ENCODE measurements at places on chromosomes 3 and 15.

GRCh38 chr3:40869013-40869412 is 330.3 kb upstream of the CTNNB1 start:
- DNase-seq = no peak

GRCh38 chr15:69988541-69989225 is 109.0 kb downstream of the TLE3 start:
- DNase-seq = no peak

DNA sequence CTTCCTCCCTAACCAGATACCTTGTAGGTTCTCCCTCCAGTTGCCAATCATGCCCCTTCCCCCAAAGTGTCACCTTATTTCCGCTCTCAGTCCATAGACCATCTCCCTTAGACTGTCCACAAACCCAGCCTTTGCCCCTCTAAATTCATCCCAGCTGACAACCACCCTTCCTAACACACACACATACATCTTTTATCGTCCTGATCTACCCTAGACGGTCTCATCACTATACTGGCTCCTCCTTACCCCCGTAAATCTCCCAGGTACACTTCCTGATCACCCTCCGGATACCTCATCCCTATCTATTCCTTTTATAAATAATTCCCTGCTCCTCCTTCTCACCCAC is 828 bp downstream of the THOC7 start:
- DNase-seq = no peak

DNA sequence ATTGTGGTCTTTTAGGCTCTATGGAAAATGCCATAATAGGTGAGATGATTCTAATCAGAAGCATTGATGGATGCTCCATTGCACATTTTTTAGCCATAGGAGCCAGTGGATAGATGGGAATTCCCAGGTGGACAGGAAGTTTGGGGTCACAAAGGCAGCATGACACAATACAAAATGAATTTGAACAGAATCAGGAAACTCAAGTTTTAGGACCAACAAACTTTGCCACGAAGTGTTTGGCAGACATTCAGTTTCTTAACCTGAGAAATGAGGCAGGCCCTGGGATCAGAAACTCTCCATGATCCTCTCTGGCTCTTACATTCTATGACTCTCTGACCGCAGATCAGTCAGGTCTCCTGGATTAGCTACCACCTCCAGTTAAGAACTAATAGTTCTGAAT is 275.4 kb downstream of the TIGIT start:
- DNase-seq = no peak

DNA sequence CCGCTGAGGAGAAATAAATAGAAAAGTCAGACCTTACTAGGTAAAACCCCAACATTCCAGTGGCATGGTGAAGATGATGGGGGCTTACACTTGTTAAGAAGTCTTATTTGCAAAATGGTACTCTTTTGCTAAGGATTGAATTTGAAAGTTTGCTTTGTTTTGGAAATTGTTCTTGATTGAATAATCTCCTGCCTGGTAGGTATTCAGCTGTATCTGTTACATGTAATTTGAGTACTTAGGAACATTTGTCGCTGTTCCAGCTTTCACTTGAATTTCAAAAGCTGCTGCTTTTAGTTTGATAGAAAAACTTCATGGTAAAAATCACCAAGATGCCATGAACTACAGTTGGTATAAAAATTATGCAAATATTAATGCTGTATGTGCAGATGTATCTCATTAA is 44.6 kb downstream of the TFG start:
- no peak for DNase-seq

GRCh38 chr15:25541228-25541627 is 102.4 kb upstream of the UBE3A start:
- no peak for DNase-seq

DNA sequence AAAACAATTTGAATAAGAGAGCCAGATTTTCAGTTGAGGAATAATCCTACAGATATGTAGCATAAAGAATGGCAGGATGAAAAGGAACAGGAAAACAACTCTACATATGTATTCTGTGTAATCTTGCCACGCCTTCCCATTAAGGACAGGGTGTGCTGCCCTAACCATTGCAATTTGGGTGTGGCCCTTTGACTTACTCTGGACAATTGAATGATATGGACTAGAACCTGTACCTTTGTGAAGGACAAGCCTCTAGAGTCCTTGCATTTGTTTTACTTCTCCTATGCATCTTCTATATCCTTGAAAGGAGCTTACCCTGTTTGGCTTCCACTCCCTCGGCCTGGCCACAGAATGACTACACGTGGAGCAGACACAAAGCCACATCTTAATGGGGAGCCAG is 1261.6 kb upstream of the GBE1 start:
- no peak for DNase-seq

DNA sequence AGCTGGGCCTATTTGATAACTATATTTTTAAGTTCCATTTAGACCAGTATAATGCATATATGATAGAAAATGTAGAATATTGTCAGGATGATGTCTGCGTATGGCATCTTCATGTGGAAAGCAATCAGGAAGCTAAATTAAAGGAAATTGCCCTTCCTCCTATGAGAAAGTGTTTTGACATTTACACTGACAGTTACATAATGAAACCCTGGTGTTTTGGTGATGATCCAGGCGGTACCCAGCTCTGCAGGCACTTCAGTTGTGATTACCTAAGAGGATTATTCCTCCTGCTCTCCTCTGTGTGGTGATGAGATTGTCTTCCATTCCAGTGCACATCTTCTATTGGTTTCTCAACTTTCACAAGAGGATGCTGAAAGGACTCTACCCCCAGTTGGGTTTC is 126.5 kb upstream of the MITF start:
- no peak for DNase-seq

- no peak for DNase-seq
Measured at GRCh38 chr15:57406062-57406772, 29.9 kb downstream of the CGNL1 start.

DNA sequence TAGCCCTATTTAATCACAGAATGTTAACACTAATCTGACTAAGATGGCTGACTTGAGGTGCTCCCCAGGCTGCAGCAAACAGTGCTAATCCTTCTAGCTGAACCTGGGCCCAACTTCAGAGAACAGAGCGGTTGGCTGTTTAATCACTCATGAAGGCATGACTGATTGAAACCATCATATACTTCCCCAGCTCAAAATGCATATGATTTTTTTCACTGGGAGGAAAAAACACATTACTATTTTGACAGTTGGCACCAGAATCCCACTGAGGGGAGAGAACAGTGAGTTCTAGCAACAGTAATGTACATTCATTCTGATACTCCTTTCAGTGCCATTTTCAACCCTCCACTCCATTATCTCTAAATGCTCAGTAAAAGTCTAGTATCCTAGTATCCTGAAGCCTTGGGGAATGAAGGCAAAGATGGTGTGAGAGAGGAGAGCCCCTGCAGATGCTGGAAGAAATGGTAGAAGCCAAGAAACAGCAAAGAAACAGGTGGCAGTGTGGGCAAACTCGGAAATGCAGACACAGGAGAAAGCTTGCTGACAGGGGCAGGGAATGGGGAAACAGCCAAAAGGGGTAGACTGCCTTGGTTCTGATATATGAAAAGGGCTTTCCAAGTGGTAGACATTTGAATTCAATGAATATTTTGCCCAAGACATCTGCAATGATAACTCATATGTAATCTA is 34.4 kb upstream of the CASR start:
- no peak for DNase-seq

GRCh38 chr3:12458901-12459300 is 25.4 kb upstream of the TSEN2 start:
- no peak for DNase-seq

DNA sequence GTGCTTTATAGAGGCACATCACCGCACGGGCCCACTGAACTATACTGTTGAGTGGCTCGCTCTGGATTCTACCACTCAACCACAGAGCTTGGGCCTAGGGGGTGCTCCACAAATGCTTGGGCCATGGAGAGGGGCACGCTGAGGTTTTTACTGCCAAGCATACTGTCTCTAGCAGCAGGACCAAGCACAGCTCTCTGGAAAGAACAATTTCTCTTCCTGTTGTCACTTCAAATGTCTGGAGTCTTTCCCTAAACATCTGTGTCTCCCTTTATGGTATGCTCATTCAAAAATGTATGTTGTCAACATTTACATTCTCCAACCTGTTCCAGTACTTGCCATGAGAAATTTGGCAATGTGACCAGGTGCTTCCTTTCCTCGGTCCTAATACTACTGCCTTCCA is 114.7 kb upstream of the TPM1 start:
- DNase-seq = no peak

- DNase-seq = no peak
Measured at GRCh38 chr3:119222391-119222790, 18.3 kb downstream of the B4GALT4 start.

DNA sequence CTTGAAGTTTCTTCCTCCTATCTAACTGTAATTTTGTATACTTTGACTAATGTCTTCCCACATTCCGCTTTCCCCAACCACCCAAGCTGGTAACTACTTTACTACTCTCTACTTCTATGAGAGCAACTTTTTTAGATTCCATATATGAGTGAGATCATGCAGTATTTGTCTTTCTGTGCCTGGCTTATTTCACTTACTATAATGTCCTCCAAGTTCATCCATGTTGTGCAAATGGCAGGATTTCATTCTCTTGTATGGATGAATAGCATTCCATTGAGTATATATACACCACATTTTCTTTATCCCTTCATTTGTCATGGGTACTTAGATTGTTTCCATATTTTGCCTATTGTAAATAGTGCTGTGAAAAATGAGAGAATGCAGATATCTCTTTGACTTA is 78.5 kb upstream of the CCNL1 start:
- no peak for DNase-seq

DNA sequence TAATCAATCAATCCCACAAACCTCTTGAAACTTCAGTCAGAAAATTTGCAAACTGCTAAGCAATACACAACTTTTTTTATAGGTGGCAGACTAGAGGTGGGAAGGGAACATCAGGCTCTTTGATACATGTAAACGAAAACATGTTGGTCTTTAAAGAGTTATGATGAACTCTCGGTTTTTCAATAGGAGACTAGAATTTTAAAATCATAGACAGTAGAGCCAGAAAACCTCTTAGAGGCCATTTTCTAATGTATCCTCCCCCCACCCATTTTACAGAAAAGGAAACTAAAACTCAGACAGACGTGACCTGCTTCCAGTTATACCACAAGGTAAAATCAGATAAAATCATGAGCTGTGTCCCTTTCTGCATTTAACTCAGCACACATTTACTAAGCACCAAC is 179.1 kb upstream of the LPP start:
- no peak for DNase-seq

DNA sequence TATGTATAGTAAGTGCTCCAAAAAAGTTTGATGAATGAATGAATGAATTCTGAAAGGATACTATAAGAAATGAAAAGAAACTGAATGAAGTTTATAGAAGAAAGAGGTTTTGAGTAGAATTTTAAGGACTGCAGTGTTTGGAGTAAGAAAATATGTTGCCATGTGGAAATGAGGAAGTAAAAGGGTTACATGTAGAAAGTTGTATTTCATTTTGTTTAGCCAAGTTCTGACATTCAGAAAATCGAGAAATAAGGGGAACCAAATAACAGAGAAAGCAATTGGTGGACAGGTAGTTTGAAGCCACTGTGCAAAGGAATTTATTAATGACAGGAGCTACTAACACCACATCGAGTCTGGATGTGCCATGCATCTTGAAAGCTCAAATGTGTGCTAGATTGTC is 200.7 kb downstream of the SATB1 start:
- DNase-seq = no peak

- DNase-seq = no peak
Measured at GRCh38 chr3:34183611-34184340, 385.3 kb downstream of the PDCD6IP start.

DNA sequence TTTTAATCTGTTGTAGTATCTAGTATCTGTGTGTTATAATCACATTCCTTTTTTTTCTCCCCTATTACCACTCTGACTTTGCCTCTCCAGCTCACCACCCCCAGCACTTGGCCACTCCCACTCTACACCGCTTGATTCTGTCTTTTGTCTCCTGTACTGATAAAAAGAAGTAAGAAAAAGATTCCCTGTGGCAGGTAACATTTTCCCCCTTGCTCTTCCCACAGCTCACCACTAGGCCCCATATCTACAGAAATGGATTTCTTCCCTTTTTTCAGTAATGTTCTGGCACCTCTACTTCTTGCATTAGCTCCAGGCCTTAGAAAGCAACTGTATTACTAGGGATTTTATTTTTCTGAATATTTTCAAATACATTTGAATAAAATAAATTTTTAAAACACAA is 25.6 kb downstream of the KCNH8 start:
- no peak for DNase-seq

- no peak for DNase-seq
Measured at GRCh38 chr3:24616110-24616829, 121.6 kb upstream of the THRB start.

DNA sequence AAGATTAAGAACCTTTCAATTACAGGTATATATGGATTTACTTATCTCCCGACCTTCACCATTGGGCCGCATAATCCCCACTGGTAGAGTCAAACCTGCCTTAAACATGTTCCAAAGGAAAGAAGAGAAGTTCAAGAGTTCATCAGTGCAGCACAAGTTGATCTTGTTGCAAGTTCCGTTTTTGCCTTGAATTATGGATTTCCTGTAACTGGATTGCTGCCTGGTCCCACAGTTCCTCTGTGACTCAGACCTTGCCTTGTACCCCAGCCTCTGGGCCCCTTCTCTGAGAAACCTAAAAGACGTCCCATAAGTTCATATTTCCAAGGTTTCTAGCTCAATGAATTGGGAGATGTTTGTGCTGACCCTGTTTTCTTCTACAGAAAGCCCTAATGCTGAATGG is 112.5 kb upstream of the THBS1 start:
- no peak for DNase-seq

DNA sequence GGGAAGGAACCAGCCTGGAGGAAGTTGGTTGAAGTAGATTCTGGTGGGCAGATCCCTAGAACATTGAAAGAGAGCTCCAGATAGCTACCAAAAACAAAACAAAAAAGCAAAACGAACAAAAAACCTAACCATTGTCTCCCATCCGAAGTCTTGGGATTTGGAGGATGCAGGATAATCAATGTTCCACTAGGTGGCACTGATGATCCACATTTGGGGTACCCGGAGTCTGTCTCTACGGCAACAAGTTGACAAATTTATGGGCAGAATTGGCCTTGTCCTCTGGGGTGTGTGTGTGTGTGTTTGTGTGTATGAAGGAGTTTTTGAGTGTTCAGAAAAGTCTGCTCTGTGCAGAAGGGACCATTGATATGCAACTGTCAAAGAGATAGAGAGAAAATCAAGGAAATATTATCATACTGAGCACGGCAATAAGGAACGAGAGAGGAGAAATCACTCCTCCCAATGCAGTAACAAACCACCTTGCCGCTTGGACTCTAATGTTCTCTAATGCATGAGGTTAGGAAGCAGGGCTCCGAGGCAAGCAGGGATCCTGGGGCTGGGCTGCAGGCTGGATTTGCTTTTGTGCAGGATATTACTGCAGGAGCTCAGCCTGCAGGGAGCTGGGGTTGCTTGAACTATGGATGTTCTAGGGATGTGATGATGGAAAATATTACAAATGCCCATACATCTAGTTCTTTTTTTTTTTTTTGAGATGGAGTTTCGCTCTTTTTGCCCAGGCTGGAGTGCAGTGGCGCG is 59.8 kb upstream of the KLHL25 start:
- DNase-seq = no peak

GRCh38 chr3:107430214-107430995 is 53.2 kb downstream of the CCDC54 start:
- DNase-seq = no peak
